ENCODE measurements at places on chromosomes 1 and 21. TPM values are rescaled to one million over a fixed set of nuclear protein-coding genes. Genes with fewer than 3 reads are reported as not detected.

LENEP gene
- 0.18 TPM for total RNA-seq

A3GALT2 gene
- not detected for total RNA-seq

FAM229A gene
- total RNA-seq: 0.71 TPM

HES4 gene
- 0.85 TPM for total RNA-seq

ILDR2 gene
- total RNA-seq: under 0.01 TPM

OR6K3 gene
- not detected for total RNA-seq

DFFA gene
- total RNA-seq: 31.6 TPM

SMCP gene
- total RNA-seq: not detected

HRNR gene
- under 0.01 TPM for total RNA-seq

IVL gene
- not detected for total RNA-seq

RER1 gene
- 79.4 TPM for total RNA-seq

AMPD1 gene
- total RNA-seq: not detected

LRRIQ3 gene
- 1.1 TPM for total RNA-seq

THEMIS2 gene
- 7.5 TPM for total RNA-seq

OR2AK2 gene
- total RNA-seq: not detected

LRRC7 gene
- under 0.01 TPM for total RNA-seq

TNN gene
- not detected for total RNA-seq

PAPPA2 gene
- 9.3 TPM for total RNA-seq

PRR9 gene
- total RNA-seq: not detected

TNFRSF1B gene
- 7.1 TPM for total RNA-seq

REN gene
- total RNA-seq: 0.28 TPM

VCAM1 gene
- 191 TPM for total RNA-seq

RHD gene
- not detected for total RNA-seq

CD160 gene
- total RNA-seq: not detected

CELF3 gene
- not detected for total RNA-seq

DENND4B gene
- 10.2 TPM for total RNA-seq

CLCNKA gene
- 0.09 TPM for total RNA-seq

KLF17 gene
- 0.09 TPM for total RNA-seq

SYT6 gene
- total RNA-seq: not detected

PRKCZ gene
- total RNA-seq: 7.5 TPM

MFSD2A gene
- total RNA-seq: 5.0 TPM

TTF2 gene
- 11.8 TPM for total RNA-seq

CD1B gene
- total RNA-seq: not detected

IFNGR2 gene
- 51.2 TPM for total RNA-seq

SEC16B gene
- total RNA-seq: 1.7 TPM

CA6 gene
- total RNA-seq: not detected

LRRC53 gene
- not detected for total RNA-seq

NPL gene
- 3.2 TPM for total RNA-seq

MFAP2 gene
- total RNA-seq: 10.7 TPM

SIK1 gene
- total RNA-seq: 1.3 TPM

ZMYND12 gene
- 0.28 TPM for total RNA-seq

SLC37A1 gene
- 1.8 TPM for total RNA-seq

Data from smooth muscle cell of bladder (primary cell).